ENCODE measurements at places on chromosomes 12 and 14.

GRCh38 chr14:33375196-33375595 is 436.5 kb downstream of the NPAS3 start:
- no peak for DNase-seq

DNA sequence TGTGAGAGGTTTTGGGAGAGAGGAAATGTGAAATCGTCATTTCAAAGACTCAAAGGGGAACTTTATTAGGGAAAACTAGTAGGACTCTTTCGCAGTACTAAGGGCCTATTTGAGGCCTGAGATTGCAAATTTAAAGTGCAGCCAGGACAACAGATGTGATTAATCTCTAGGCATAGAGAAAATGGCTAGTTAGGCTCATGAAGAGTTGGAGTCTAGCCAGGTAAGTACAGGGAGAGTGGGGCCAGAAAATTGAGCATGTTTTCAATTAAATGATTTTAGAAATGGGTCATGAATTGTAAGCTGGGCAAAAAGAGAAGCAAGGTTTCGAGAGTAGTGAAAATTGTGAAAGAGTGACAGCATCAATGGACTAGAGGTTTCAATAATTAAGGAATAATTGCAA is 91.9 kb upstream of the LMNTD1 start:
- DNase-seq: peak; percentile 88

- DNase-seq: no peak
These were observed 22.6 kb downstream of the ZFYVE21 start for GRCh38 chr14:103738166-103738565.

GRCh38 chr12:123572391-123572790 is 12.0 kb upstream of the TMED2 start:
- no peak for DNase-seq

DNA sequence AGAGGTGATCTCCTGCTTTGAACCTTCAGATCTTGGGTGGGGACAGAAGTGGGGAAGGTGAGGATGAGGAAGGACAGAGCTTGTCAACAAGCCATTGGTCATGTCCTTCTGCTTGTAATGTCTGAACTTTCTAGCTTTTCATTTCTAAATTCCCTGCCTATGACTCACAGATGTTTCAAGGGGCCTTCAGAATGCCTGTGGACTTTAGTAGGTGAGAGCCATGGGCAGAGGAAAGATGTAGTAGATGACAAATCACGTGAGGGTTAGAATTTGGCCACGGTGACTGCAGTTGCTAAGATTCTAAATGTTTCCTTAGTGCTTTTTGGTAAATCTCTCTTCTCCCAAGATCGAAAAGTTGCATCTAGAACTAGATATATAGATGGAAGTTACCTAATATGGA is 18.7 kb upstream of the CREBL2 start:
- no peak for DNase-seq

All from fibroblast of gingiva (primary cell).